ENCODE measurements at places on chromosomes 2 and 18.

DNA sequence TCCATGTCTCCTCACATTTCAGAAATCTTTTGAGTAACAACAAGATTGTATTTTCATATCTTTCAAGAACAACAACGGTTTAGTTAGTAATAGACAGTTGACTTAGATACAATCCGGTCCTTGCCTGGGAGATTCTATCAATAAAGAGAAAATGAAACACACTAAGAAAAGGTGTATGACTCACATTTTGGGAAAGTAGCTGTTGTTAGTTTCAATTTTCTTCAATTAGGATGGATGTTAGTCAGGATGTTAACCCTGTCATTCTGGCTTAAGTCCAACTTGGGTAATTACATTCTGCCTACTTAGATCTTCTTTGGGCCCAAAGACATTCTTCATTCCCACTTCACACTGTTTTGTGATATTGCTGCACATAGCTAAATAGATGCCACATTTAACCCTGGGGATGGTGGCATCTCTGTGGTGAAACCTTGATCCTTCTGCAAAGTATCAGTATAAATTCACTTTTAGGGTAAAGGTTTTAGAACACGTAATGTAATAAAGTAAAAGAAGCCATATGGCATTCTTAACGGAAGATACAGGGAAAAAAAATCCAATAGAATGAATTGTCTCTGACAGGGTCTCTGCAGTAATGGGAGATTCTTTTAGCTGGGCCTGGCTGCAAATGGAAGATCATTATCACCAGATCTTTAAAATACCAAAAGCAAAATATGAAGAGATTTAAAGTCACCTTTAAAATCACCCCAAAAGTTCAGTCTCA lies 365.5 kb downstream of the FIGN start:
- no peak for DNase-seq

- no peak for DNase-seq
Observed at GRCh38 chr18:5417342-5417741, 121.8 kb upstream of the ZBTB14 start.

DNA sequence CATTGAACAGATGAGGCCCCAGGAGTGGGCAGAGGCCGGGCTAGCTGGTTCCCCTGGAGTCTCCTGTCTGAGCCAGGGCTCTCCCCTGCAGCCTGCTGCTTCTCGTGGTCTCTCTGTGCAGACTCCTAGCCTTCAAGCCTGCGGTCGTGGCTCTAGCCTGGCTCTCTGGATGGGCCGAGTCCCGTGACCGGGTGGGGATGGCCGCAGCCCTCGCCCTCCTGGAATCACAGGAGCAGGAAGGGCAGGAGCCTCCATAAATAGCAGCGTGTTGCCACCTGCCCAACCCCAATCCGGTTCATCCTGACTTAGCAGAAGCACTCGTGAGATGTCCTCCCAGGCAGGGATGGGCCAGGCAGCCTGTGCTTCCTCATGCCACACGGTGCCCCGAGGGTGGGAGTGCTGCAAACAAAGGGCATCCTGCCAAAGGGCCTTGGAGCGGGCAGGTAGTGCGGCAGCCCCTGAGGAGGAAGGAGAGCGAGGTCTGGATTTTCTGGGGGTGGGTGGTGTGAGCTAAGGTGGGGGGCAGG lies 43.9 kb downstream of the FOSL2 start:
- no peak for DNase-seq

GRCh38 chr2:203886661-203887151 lies 19.1 kb downstream of the CTLA4 start:
- DNase-seq: no peak

GRCh38 chr2:231189571-231190495 lies 8.6 kb upstream of the ARMC9 start:
- no peak for DNase-seq

- no peak for DNase-seq
Observed at GRCh38 chr18:61882296-61883004, 10.4 kb downstream of the RNF152 start.

- no peak for DNase-seq
Observed at GRCh38 chr2:226673314-226673723, 126.3 kb downstream of the IRS1 start.

DNA sequence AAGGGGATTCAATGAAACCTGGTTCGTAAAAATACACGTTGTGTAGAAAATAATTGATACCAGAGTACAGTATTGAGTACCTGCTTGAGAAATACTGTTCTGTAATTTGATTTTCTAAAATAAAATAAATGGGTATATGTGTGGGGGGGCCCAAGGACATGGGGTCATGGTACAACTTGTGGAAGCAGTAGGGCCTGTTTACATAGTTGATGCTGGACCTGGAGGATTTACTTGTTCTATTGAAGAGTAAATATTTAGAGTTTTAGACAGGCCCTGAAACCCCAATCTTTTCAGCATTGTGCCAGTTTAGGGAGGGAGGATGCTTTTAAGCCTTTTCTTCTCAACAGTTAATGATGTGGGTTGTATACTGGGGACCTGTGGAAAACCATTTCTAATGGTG lies 11.7 kb downstream of the CERS6 start:
- DNase-seq: no peak

GRCh38 chr18:36376361-36376760 lies 78.8 kb downstream of the FHOD3 start:
- DNase-seq: no peak

DNA sequence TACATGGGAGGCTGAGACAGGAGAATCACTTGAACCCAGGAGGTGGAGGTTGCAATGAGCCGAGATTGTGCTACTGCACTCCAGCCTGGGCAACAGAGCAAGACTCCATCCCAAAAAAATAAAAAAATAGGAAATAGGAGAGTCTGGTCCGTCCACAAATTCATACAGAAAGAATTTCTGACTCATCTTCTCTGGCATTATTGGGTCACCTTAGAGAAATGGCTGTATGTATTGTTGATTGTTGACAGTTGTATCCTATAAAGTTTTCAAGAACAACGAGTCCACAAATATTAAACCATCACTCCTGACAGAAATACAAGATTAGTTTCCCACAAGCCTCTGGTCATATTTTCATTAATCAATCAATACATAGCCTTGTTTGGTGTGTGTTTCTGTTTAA lies 20.4 kb downstream of the RBM43 start:
- DNase-seq: no peak
